Upper lobe of right lung (tissue), 1 donor: ENCODE measurements at places on chromosomes 7 and 10.

- DNase-seq, result no peak
These were observed 130.0 kb downstream of the CHRM2 start for GRCh38 chr7:136998495-136998894.

GRCh38 chr10:119755446-119755845 is 29.6 kb downstream of the INPP5F start:
- no peak for DNase-seq

DNA sequence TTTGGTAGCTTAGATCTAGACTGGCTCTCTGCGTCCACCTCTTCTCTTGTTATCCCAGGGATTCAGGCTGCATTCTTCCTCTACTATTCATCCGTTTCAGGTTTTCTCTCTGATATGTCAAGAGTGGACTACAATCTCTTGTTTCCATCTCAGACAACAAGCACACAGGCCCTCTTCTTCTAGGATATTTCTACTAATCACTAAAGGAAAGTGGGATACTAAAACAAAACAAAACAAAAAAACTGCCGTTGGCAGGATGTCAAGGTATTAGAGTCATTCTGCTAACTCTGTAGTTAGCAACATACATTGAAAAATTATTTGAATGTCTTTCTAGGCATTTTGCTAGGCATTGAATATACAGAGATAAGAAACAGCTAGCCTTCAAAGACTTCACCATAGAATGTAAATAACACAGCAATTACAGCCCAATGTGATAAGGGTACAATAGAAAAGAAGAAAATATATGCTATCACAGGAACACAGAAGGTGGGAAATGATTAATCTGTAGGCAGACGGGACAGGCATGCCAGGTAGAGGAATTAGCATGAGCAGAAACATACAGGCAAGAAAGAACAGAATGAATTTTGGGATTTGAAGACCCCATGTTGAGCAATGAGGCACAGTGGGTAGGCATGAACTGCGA is 210.5 kb downstream of the CSTF2T start:
- no peak for DNase-seq

GRCh38 chr10:22427101-22427500 is 81.8 kb downstream of the SPAG6 start:
- no peak for DNase-seq

- DNase-seq, result no peak
These were observed 112.9 kb upstream of the LYZL2 start for GRCh38 chr10:30742471-30742870.
